ENCODE measurements at places on chromosomes 11 and 22. TPM values are rescaled to one million over a fixed set of nuclear protein-coding genes. Genes with fewer than 3 reads are reported as not detected.

Gene HPX
- 1.1 TPM for total RNA-seq

Gene HOATZ
- total RNA-seq = not detected

Gene SHANK3
- total RNA-seq = 95.7 TPM

Gene SCO2
- total RNA-seq = 9.6 TPM

Gene UBE4A
- total RNA-seq = 39.3 TPM

Gene OR4C16
- total RNA-seq = not detected

Gene PNPLA2
- total RNA-seq = 1,877 TPM

Gene GAB4
- not detected for total RNA-seq

Gene MOV10L1
- 0.87 TPM for total RNA-seq

Gene LBHD1
- 4.6 TPM for total RNA-seq

Data from mesenteric fat pad (tissue), 1 donor.